ENCODE measurements at places on chromosomes 1 and 21. TPM values are rescaled to one million over a fixed set of nuclear protein-coding genes. Genes with fewer than 3 reads are reported as not detected.

Gene DMRTA2
- polyA plus RNA-seq = 0.07 TPM

Gene PRR9
- not detected for polyA plus RNA-seq

Gene ZNF436
- polyA plus RNA-seq = 34.9 TPM

Gene TMEM50B
- 55.9 TPM for polyA plus RNA-seq

Gene AHCYL1
- polyA plus RNA-seq = 66.7 TPM

Gene TCHHL1
- not detected for polyA plus RNA-seq

Gene SMIM1
- polyA plus RNA-seq = 4.6 TPM

Gene CFHR4
- not detected for polyA plus RNA-seq

Gene YY1AP1
- 89.1 TPM for polyA plus RNA-seq

Gene ARHGEF10L
- 13.8 TPM for polyA plus RNA-seq

Gene SAMD11
- polyA plus RNA-seq = 33.3 TPM

Gene CHIA
- polyA plus RNA-seq = 3.3 TPM

Gene IL20
- not detected for polyA plus RNA-seq

Gene SNX7
- polyA plus RNA-seq = 30.6 TPM

DNA sequence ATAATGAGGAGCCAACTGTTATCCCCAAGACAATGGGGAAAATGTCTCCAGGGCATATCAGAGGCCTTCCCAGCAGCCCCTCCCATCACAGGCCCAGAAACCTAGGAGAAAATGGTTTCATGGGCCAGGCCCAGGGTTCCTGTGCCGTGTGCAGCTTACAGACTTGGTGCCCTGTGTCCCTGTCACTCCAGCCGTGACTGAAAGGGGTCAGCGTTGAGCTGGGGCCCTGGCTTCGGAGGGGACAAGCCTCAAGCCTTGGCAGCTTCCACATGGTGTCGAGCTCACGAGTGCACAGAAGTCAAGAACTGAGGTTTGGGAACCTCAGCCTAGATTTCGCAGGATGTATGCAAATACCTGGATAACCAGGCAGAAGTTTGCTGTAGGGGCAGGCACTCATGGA, 18.1 kb downstream of the SIPA1L2 start:
- no peak for DNase-seq

- DNase-seq = no peak
Measured at GRCh38 chr1:62241371-62242131, 46.9 kb downstream of the L1TD1 start.

GRCh38 chr21:43644609-43645008, 14.7 kb downstream of the HSF2BP start:
- no peak for DNase-seq

- no peak for DNase-seq
Measured at GRCh38 chr1:183562701-183563100, 27.6 kb downstream of the NCF2 start.

DNA sequence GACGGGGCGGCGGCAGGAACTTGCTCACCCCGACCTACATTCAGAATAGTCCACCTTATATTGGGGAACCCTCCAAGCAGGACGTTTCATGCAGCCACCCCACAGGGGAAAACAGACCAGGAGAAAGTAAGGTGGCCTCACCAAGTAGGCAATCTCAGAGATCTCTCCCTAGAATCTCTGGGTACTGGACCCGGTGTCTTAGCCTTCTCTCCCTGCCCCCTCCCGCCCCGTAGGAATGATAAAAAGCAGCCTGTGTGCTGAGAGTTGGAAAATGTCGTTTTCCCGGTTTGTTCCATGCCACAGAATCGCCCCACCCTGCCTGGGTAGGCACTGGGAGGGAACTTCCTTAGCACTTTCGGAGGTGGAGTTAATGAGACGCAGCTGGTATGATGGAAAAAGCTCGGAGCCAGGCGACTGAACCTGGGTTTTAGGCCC, 789 bp upstream of the PTPN14 start:
- peak; percentile 81 for DNase-seq

GRCh38 chr1:37037690-37038089, 3.4 kb upstream of the GRIK3 start:
- no peak for DNase-seq

GRCh38 chr1:205693421-205693991, 13.2 kb upstream of the SLC45A3 start:
- DNase-seq = no peak

DNA sequence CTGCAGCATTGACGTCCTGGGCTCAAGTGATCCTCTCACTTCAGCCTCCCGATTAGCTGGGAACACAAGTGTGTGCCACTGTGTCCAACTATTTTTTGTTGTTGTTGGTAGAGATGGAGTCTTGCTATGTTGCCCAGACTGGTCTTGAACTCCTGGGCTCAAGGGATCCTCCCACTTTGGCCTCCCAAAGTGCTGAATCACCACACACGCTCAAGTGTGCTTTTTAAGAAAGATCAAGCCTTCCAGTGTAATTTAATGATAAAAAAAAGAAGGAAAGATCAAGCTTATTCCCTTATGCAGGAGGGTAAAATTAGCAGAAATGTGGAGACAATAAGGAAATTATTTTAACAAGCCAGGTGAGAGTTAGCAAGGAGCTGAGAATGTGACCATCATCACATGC, 61.1 kb upstream of the SERBP1 start:
- no peak for DNase-seq

DNA sequence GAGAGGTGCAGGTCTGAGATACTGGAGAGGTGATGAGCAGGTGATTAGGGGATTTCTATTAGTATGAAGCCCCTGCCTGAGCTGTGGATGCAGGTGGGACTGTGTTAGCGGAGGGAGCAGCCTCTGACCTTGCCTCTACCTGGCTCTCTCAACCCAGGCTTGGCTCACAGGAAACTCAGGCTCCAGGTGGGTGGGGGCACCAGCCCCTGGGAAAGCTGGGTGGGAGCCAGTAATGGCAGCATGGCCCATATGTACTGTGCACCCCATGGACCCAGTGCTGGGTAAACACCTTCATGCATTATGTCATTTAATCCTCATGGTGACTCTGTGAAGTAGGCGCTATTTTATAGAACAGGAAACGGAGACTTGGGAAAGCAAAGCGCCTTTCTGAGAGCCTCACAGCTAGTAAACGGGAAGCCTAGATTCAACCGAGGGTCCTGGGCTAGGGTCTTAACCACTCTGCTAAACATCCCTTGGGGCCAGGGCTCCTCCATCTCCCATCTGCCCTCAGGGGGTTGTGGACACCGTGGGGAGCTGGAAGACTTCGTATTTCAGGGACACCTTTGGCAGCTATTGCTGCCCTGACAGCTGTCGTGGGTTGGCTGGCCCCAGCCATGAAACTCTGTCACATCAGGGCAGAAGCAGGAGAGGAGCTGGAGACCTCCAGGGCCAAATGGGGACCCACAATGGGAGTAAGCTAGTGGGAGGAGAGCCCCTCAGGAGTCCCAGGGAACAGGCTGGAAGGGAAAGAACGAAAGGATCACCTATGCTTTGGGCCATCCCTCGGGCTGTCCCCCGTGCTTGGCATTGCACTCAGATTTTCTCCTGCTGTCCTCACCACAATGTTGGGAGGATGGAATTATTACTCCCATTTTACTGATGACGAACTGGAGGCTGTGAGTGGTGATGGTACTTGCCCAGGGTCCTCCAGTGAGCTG, 59.6 kb upstream of the CSF3R start:
- DNase-seq = no peak

DNA sequence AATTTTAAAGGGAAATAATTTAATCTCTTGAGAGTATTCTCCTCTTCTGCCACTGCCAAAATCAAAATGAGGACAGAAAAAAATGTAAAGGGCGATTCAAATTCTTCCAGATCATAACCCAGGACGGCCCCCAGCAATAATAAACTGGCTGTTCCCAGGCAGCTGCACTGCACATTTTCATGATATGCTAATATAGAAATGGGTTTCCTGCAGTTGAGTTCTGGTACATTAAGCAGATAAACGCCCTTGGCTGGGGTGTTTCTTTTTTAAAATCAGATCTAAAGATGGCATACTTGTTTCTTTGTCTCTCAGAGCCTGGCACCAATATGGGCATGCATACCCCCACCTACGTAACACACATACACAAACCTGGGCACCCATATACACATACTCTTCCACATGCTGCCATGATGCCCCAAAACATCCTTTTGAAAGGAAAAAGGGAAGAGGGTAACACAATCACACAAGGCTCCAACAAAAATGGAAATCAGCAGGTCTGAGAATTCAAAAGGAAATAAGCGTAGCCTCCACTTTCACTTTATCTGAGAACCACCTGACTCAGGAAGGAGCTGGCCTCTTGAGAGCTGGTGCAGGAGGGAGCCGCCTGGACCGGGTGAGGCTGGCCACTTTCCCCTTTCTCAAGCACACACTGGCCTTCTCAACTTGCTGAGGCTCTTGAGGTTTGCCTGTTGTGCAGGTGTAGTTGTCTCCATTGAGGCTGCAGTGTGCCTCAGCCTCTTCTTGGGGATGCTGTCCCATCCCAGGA, 653.4 kb downstream of the KIF26B start:
- no peak for DNase-seq

GRCh38 chr1:230425252-230426091, 660 bp downstream of the PGBD5 start:
- no peak for DNase-seq

DNA sequence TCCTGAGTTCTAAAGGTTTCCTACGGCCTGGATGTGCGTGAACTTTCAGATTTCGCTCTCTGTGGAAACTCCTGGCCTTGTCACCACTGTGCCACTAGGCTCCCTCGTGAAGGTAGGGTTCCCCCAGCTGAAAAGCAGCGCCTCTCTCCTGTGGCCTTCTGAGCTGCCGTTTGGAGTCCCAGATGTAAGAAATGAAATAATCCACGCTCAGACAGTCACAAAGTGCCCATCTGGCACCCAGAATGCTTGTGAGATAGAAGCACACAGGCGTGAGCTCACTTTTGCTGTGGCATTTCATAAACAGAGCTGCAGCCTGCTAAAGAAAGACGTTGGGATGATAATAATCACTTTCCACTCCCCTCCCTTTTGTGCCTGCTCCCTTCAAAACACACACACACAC, 65.8 kb downstream of the LMO4 start:
- no peak for DNase-seq

- DNase-seq = no peak
Measured at GRCh38 chr1:65255656-65256050, 53.7 kb upstream of the DNAJC6 start.

- DNase-seq = no peak
Measured at GRCh38 chr1:180981596-180982387, 40.9 kb downstream of the STX6 start.

DNA sequence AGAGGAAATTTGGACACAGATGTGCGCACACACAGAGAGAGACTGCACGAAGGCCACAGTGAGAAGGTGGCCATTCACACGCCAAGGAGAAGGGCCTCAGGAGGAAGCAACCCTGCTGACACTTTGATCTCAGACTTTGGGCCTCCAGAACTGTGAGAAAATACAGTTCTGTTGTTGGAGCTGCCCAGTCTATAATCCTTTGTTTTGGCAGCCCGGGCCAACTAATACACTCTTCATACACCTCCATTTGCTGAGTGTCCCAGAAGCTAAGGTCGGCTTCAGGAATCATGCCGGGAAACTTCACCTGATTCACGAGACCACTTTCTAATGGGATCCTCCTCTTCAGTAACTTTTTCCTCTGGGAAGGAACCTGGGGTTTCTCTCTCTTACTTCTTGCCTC, 23.2 kb downstream of the HUNK start:
- DNase-seq = no peak

DNA sequence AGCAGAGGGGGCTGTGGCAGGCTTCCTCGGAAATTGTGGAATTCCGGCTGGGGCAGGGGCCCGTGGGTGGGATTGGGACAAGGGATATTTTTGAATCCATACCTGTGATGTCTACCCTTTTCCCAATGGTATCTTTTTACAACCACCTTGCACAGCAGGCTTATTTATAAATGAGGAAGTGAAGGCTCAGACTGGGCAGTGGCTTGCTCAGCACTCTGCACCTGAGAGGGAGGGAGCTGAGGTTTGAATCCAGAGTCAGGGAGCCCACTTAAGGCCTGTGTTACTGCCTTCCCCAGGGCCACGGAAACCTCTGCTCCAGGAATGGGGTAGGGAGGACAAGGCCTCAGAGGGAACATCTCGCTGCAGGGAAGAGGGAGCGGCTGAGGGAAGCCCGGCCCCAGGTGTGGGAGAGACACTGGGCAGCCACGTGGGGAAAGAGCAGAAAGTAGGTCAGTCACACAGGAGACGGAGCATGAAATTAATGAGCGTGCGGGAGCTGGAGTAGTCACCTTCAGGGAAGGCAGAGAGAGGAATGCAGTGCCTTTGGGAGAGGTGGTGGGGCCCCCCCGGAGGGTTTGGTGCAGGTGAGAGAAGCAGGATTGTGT, 35.4 kb upstream of the SCMH1 start:
- no peak for DNase-seq

- peak; percentile 83 for DNase-seq
Measured at GRCh38 chr1:18913065-18913835, 10.9 kb upstream of the ALDH4A1 start.

GRCh38 chr21:38597421-38597820, 99.1 kb upstream of the ERG start:
- no peak for DNase-seq

DNA sequence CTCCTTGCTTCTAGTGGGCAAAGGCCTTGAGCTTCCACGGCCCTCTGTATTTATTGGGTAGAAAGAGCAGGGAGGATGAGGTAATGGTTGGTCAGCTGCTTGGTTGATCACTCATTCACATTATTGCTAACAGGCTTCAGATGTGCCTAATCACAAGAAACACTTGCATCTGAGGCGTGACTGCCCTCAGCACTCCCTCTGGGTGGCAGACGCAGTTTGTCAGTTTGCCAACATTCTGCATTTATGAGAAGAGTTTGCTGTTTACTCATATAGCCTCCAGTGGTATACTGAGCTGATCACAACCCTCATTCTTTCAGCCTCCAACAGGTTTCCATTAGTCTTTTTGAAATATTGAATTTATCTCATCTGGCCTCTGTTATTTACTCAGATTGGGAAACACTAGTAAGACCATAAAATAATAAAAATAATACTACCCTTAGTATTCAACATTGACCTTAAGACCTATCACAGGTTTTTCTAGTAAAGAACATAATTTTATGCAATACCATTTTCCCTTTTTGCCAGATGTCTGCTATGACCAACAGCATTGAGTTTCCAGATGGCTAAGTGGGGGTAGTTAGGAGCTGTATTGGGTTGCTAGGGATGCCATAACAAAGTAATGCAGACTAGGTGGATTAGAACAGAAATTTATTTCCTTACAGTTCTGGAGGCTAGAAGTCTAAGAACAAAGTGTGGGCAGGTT, 53.3 kb downstream of the PTGFR start:
- no peak for DNase-seq

GRCh38 chr21:43808832-43809251, 19.5 kb downstream of the RRP1 start:
- DNase-seq = no peak

DNA sequence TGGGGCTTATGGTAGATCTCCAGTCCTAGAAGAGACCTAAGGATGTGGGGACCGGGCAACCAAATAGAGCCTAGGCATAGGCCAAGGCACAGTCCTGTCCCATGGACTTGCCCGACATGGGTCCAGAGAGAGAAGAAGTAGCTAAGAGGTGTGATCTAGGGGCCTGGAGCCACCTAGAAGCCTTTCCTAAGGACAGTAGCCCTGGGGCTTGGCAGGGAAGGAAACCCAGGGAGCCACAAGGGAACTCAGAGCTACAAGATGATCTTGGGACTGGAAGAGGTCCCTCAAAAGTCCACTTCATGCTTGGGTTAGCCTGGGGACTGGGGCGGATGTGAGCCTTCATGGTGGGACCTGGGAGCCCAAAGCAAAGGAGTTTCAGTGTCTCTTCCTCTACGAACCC, 18.8 kb downstream of the IRF2BP2 start:
- no peak for DNase-seq

GRCh38 chr21:40732253-40733023, 114.5 kb downstream of the DSCAM start:
- DNase-seq = no peak
